ENCODE measurements at places on chromosomes 5 and 9. TPM values are rescaled to one million over a fixed set of nuclear protein-coding genes. Genes with fewer than 3 reads are reported as not detected.

DNA sequence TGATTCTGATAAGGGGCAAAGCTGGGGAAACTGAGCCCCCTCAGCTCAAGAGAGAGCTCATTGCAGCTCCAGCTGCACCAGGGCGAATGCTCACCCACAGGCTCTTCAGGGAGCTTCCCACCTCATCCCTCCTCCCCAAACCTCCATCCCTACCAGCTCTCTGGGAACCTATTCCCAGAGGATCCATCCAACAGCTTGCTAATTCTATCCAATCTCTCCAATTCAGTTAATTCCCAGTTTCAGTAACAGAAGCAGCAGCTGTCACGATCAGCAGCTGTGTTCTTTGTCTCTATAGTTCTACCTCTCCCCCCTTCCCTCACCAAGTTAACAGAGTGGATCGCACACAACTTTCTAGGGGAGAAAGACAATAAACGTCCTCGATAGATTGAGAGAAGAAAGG lies 135.5 kb upstream of the EFNA5 start:
- DNase-seq: no peak

TPM2 gene
- total RNA-seq: 161 TPM

DNA sequence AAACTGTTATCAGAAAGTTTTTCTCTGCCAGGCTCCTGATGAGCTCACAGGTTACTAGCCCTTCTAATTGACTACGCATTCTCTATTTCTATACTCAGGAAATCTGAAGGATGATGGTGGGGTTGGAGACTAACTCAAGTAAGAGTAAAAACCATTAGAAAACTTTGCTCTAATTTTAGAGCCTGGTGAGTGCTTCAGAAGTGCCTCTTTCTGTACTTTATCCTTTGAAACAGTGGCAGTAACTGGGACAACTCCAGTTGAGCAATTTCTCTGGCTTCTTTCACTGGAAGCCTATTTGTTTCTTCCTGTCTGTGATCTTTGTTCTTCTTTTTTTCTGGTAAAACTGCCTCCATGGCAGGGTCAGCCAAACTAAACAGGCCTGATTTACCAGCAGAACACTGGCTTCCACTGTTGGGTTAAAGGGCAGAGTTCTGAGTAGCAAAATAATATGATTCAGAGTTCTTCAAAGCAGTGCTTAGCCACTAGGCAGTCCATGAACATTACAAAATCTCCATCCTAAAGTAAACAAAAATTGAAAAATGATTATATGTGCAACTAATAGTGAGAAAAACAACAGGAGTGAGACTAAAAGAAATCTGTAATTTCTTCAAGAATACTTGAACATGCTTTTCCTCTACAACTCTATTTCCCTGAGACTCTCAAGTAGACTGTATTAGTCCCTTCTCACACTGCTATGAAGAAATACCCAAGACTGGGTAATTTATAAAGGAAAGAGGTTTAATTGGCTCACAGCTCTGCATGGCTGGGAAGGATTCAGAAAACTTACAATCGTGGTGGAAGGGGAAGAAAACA lies 79.8 kb downstream of the MROH2B start:
- DNase-seq: no peak

NDUFB6 gene
- 38.2 TPM for total RNA-seq

SHISAL2B gene
- not detected for total RNA-seq

DNA sequence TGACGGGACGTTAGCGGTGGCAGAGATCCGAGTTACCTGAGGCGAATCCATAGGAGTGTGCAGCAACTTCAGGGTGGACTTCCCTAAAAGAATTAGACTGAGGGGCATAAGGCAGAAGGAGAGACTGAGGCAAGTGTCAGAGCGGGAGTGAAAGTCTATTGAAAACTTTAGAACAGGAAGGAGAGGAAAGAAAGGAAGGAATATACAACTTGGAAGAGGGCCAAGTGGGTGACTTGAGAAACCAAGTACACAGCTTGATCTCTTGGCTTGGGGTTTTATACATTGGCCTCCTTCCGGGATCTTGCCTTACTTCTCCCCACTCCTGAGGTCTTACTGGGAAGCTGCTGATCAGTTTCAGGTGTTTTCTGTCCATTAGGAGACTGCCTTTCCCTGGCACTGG lies 84.9 kb downstream of the SNX18 start:
- no peak for DNase-seq

DNA sequence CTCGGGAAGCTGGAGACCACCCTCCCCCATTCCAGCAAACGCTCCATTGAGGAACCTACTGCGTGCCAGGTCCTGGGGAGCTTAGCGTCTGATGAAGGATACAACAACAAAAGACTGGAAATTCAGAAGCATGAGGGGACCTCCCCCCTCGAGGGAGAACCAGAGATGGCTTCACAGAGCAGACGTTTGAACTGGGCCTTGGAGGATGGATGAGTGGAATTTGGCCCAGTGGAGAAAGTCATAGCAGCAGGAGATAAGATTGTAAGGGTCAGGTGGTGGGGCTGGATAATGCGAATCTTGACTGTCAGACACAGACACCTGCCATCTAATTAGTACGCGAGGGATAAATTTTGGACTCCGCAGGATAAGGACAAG lies 1.2 kb upstream of the SLC25A51 start:
- DNase-seq: no peak

DNA sequence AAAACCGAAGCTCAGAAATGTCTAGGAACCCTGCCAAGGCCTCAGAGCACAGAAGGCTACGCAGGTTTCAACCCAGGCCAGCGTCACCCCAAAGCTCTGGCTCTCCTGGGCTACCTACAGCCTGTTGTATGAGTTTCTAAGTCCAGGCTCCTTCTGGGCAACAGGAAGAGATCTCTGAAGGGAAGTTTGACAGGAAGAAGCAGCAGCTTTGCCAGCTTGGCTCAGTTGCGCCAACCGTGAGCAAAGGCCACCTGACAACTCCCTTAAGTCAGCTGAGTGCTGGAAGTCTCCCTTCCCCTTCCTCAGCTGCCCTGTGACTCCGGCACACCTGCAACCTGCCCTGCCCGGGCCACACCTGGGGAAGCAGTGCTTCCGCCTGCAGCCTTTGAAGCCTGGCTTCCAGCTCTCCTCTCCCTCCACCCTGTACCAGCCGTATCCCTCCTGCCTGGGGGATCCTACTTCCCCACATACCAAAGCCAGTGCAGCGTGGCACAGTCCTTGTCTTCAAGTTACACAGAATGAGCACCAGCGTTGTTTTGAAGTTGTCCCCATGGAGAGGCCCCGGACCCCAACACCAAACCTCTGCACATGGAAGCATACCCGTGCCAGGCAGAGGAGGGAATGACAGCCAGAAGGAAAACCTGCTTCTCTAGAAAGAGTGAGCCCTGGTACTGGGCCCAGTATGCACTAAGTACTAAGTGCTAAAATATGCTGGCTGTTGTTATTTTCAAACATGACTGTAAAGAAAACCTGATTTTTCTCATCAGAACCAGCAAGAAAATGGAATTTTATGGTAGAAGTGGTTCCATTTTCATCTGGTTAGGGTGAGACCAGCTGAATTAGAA lies 36.5 kb downstream of the SHB start:
- peak; percentile 84 for DNase-seq

- DNase-seq: no peak
Observed at GRCh38 chr9:117869712-117870111, 165.5 kb downstream of the TLR4 start.

MCCC2 gene
- total RNA-seq: 39.9 TPM

DNA sequence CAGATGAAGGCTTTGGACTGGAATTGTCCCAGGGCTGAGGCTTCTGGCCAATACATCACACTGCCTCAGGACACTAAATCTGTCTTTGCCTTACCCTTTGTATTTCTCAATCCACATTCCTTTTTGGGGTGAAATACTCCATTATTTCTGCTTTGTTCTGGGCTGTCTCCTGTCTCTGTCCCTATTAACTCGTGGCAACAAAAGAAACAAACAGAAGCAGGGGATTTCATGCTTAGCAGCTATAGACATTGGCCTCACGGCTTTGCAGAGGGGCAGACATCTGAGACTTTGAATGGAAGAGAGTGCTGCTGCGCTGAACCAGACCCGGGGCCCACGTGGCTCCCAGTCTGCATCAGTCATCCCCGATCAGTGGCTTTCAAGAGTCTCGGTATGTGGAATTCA lies 129.7 kb downstream of the ARL15 start:
- no peak for DNase-seq

DNA sequence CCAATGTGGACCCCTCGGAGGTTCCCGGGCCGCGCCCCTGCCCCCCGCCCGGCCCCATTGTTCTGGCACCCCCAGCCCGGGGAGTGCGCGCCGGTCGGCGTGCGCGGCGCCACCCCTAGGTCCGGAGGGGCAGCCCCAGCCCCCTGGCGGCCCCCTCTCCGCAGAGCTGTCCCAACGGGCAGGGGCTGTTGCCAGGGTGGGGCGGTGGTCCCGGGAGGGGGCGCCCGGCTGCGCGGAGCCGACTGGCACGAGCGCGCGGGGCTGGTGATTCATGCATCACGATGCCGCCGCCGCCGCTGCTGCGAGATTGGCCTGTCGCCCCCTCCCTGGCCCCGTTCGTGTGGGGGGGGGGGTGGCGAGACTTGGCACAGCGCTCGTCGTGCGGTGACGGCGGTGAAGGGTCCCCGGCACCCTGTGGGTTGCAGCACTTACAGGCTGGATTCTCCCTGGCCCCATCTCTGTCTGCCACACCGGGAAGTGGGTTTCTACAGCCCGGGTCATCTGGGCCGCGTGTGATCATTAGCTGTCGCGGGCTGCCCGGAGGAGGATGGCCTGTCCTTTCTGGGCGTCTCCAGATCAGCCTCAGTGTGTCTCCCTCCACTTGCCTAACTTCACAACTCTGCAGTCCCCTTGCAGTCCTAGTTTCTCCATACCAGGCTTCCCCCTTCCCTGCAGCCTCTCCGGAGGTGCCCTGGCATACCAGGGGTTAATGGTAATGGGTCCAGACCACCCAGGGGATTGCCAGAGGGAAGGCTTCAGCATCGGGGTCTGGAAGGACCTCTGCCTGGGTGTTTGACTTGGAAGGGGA lies 858 bp downstream of the NCS1 start:
- DNase-seq: no peak

GRCh38 chr5:159083548-159084452 lies 15.9 kb downstream of the EBF1 start:
- no peak for DNase-seq

DNA sequence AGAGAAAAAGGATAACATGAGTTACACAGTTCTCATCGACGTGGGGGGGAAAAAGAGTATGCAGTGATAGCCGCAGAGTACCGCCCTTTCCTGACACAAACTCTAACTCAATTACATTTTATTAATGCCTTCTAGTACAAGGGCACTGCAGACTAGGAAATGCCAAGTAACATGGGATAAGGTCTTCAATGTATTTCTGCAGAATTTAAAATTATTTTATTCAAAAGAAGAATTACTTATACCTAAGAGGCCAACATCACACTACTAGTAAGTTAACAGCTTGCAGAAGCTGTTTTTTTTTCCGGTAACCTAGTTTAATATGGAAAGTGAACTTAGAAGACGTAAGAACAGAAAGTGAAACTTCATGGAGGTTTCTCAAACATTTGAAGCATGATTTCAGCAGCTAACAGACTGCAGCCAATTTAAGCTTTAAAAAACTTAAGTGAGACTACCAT lies 3.9 kb downstream of the SETX start:
- no peak for DNase-seq

TNFSF8 gene
- total RNA-seq: 3.8 TPM

DNA sequence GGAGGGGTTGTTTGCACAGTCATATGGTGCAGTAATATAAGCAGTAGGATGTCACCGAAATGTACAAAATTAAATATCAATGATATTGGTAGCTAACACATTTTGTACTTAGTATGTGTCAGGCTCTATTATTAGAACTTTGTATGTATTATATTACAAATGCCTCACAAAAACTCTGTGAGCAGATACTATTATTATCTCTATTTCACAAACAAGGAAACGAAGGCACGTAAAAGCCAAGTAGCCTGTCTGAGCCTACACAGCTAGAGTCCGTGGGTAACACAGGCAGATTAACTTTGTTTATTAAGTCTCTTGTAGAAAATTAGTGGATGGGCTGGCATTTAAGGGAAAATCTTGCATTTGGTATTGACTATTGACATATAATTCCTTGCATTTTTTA lies 284.3 kb upstream of the DAB2 start:
- no peak for DNase-seq

OR13C4 gene
- total RNA-seq: not detected

DNA sequence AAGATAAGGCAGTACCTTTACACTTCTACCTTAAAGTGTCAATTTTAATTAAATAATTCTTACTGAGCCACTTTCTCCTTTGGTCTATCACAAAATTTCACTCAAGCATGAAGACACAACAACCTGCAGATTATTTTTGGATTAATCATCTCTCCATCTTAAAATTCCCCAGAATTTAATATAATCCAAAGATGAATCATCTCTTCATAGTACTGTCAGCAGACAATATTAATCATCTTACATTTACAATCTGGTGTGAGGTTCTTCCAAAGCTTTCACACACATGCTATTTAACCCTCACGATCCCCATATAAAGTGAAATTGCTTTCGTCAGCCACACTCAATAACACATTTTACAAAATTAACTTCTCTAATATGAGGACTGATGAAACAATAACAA lies 43.0 kb downstream of the LHFPL2 start:
- no peak for DNase-seq

GFI1B gene
- total RNA-seq: 0.52 TPM

SLC34A1 gene
- not detected for total RNA-seq
